ENCODE measurements at places on chromosomes 4 and X. TPM values are rescaled to one million over a fixed set of nuclear protein-coding genes. Genes with fewer than 3 reads are reported as not detected.

GRCh38 chr4:7753931-7754465 lies 185.7 kb downstream of the AFAP1 start:
- DNase-seq, result no peak

The ZDHHC15 gene
- total RNA-seq, result not detected

The RTL9 gene
- total RNA-seq, result 0.56 TPM

- DNase-seq, result peak; percentile 69
These were observed at the start of gene SLC25A5 for GRCh38 chrX:119467842-119468550. SLC25A5 (plus strand) TSS chrX:119468444; CDS start chrX:119468516, 72 bp downstream.

The TMEM35A gene
- 12.8 TPM for total RNA-seq

GRCh38 chr4:180913750-180914149 lies 1329.5 kb upstream of the TENM3 start:
- peak; percentile 72 for DNase-seq

The TRIM61 gene
- 4.7 TPM for total RNA-seq

DNA sequence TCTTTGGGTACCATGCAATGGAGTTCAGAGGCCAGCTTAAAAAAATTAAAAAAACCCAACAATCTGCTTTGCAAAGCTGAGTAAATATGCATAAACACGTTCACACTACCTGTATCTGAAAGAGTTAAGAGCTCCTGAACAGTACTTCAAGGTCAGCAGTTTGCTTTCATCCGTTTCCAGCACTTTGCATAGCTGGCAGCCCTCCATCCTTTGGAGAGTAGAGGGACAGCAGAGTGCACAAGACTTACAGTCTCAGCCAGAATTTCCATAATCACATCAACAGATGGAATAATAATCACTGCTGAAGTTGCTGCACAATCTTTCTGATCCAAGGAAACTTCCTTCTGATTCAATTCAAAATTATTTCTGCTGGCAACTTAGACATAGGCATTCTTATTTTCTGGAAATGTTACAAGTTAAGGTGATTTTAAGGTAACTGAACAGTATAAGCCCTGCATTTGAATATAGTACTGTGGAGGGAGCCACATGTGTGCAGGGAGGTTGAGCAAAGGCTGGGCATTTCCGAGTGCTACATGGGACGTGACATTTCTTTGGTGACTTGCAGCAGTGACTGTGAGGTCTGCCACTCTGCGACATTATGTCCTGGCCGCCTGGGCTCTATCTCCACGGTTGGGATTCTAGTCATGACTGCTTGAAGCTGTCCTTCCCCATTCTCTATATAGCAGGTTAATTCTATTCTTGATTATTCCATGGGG lies 73.5 kb upstream of the EMCN start:
- DNase-seq, result no peak

DNA sequence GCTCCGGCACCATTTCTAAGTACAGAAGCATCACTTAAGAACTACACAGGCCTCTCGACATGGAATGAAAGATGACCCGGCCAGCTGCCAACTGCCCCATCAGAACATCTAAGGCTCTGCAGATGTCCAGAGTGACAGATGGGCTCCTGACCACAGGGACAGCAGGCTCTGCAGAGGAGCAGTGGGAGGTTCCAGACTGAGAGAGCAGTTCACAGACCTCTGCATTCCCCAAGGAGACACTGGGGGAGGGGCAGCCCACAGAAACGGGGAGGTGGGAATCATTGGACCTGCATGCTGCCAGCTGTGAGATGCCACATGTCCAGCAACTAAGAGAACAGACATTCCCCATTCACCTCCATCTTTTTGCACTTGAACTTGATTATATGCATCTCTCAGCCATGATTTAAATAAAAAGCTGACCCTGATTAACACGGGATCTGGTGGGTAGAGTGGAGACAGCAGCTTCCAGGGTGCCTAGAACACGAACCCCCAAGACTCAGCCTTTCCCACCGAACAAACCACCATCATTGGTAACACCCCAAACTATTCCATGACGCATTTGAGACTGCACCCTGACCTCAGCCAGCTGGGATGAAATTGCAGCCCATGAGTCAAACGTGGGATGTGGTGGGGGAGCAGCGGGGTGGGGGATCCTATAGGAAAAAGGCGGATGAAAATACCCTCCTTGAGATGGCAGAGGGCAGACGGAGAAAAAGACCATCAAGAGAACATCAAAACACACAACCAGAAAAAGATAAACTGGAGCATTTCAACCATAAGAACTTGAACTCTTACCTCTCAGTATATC lies 47.2 kb downstream of the AFAP1 start:
- DNase-seq, result peak; percentile 98

- no peak for DNase-seq
These were observed 358.4 kb downstream of the ARHGAP24 start for GRCh38 chr4:85833302-85833701.

GRCh38 chr4:125115941-125116340 lies 198.8 kb upstream of the FAT4 start:
- peak; percentile 94 for DNase-seq

DNA sequence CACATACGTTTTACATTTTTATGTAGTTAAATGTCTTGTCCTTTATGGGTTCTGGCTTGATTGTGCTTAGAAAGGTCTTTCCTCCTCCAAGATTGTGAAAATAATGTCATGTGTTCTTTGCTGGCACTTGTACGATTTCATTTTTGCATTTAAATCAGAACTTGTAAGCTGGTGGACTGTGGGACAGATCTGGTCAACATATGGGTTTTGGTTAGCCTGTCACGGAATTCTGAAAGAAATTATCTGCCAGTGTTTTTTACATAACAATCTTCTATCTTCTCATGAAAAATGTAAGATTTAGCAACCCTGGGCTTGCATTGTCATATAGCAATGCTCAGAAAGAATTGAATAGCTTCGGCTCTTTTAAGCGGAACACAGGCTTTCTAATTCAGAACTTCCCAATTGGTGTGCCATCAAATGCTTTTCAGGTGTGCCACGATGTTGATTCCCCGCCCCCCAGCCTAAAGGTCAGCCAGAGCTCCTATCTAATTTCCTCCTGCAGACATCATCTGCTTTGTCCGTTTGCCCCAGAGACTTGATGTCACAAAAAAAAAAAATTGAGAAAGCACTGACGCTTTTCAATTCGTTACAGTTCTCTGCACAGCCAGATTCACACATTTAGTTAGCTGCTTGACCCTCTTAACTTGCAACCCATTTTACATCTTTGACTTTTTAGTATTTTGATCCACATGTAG lies 16.2 kb downstream of the AFF1 start:
- DNase-seq, result no peak

The SCML1 gene
- 6.7 TPM for total RNA-seq

DNA sequence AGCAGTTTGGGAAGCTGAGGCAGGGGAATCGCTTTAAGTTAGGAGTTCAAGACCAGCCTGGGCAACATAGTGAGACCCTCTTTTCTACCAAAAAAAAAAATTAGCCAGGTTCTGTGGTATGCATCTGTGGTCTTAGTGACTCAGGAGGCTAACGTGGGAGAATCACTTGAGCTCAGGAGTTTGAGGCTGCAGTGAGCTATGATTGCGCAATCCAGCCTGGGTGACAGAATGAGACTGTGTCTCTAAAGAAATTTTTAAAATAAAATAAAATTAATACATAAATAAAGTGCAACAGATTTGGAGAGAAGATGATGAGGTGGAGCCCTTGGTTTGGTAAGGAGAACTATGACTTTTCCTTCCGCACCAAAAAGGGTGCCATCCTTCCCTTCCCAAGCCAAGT lies 436.9 kb downstream of the NLGN4X start:
- no peak for DNase-seq

DNA sequence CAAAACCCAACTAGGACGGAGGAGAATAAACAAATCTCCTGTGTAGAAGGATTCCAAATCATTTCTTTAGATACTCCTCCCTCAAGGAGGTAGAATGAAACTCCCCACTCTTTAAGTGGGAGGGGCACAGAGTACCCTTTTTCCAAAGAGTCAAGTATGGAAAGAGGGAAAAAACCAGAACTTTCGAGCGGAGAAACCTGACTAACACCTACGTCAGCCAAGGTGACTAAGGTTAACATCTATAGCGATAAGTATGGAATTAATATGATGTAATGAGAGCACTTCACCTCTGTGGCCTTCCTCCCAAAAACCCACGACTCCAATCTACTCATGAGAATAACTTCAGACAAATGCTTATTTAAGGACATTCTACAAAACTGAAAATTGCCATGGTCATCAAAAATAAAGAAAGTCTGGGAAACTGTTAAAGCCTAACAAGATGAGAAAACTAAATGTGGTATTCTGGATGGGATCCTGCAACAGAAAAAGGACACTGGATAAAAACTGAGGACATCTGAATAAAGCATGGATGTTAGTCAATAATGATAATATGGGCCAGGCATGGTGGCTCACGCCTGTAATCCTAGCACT lies 157.0 kb upstream of the MAP3K15 start:
- no peak for DNase-seq

The RBMX gene
- 337 TPM for total RNA-seq

The P2RY4 gene
- total RNA-seq, result not detected

The APLN gene
- total RNA-seq, result under 0.01 TPM

DNA sequence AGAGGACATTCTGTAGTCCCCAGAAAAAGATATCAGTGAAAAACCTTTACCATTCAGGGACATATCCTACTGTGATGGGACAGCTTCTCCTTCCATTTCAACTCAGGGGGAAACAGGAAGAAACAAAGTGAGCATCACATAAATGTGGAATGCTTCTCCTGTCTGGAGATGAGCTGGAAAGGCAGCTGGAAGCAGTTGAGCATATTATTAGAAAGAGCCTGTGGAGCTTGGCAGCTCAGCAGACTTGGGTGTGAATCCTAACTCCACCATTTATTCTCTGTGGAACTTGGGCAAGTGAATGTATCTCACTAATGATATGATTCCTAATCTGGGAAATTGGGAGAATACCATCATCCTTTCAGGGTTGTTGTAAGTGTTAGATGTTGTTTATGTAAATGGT lies 232.1 kb upstream of the F9 start:
- no peak for DNase-seq

GRCh38 chrX:110248578-110248977 lies 69.3 kb downstream of the AMMECR1 start:
- DNase-seq, result no peak

The F8 gene
- total RNA-seq, result 1.1 TPM

GRCh38 chr4:74615411-74615810 lies 170.5 kb downstream of the AREG start:
- no peak for DNase-seq

GRCh38 chrX:154541896-154542722 lies 4.5 kb downstream of the G6PD start:
- peak; percentile 94 for DNase-seq

DNA sequence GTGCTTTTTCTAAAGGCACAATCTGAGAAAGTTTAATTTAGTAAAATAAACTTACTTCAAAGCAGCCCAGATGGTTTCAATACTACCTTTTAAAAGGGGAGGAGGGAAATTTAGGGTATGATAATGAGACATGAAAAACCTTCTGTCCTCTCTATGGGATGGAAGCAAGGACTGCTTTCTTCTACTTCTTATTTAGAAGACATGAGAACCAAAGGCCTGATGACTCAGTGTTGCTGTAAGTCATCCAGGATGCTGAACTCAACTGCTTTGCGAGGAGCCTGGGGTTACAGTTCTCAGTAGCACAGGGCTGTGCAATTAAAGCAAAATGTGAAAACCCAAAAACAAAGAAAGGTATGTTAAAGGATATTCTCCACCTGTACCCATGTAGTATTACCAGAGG lies 140.8 kb upstream of the EDNRA start:
- peak; percentile 89 for DNase-seq

The CD40LG gene
- not detected for total RNA-seq

The MAGEA10 gene
- not detected for total RNA-seq

GRCh38 chr4:33162122-33162521 lies 2442.0 kb downstream of the PCDH7 start:
- no peak for DNase-seq

- DNase-seq, result no peak
These were observed 45.1 kb downstream of the RHOH start for GRCh38 chr4:40241941-40242340.

The BRS3 gene
- not detected for total RNA-seq

GRCh38 chr4:40055863-40056715 lies 561 bp upstream of the N4BP2 start:
- DNase-seq, result peak; percentile 83

DNA sequence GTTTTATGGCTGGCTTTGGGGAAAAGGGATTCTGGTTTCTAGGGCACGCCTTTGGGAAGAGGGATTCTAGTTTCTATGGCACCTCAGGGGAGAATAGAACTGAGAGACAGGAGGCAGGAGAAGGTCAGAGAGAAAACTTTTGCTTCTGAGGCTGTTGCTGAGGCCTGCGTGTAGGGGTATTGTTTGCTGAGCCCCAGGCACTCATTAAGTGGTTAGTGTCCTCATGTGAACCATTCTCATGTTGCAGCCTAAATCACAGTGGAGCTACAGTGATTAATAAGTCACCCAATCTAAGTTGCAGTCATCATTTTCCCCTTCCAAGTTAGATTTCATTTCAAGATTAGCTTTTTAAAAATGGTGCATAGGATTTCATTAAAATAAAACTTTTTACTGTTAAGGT lies 29.0 kb downstream of the VCX3A start:
- DNase-seq, result no peak
